ENCODE measurements at places on chromosomes 7 and 10.

- peak; percentile 32 for DNase-seq
Measured at GRCh38 chr7:54802841-54803240, 43.8 kb upstream of the SEC61G start.

DNA sequence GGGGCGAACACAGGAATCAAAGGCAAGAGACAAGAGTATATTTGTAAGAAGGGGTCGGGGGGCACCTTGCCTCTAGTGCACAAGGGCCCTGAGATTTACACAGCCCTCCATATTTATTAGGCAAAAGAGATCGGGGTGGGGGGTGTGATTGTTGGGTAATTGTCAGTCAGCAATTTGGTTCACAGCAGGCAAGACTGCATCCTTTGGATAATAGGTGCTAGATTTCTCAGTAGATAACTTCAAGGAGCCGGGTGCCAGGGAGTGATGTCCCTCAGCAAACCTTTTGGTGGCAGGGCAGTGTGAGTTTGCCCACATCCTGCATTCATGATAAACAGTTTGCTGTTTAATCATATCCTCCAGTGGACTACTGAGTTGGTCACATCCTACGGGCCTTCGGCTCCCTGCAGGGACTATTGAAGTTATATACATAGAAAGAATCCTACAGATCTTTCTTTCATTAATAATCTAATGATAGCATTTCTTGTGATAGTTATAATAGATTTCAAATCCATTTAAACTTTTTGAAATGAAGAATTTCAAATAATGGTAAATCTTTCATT lies 178.5 kb downstream of the GNAI1 start:
- DNase-seq: no peak

- no peak for DNase-seq
Measured at GRCh38 chr10:13457958-13458686, 70.7 kb downstream of the BEND7 start.

DNA sequence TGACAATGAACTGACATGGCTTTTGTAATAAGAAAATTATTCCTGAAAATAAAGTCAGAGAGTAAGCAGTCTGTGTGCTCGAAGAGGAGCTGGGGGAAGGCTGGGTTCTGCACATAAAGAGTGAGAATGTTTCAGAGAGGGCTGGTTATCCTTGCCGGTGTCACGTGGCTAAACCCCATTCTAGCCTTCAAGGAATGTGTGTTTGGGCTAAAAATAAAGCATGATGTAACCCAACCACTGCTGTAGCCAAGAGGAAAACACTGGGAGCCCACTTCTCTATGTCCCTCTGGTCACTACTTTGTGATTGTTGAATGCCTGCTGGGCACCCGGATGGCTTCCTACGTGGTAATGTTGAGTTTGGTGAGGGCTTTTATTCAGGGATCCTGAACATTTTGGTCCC lies 23.5 kb downstream of the WDFY4 start:
- peak; percentile 33 for DNase-seq

DNA sequence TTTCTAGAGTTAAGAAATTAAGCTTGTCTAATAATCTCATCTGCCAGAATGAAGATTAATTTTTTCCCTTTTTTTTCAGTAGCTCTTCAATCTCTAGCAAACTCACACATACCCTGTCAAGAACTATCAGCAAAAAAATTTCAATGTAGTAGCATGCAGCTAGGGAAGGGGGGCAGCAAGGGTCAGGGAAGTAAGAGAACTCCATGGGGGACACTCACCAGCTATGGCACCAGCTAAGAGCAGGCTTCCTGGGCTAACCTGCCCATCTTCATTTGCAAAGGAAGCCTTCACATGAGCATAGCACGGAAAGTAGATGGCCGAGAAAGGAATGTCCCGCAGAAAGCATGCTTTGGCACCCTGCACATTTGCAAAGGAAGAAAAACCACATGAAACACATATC lies 190.4 kb downstream of the SLC25A13 start:
- no peak for DNase-seq

DNA sequence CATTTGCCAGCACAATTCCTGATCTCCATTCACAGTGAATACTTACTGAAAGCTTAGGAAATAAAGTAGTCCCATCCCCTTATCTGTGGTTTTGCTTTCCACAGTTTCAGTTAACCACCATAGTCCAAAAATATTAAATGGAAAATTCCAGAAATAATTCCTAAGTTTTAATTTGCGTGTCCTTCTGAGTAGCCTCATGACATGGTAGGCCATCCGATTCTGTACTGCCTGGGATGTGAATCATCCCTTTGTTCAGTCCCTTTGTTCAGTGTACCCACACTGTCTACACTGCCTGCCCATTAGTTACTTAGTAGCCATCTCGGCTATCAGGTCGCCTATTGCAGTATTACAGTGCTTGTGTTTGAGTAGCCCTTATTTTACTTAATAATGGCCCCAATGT lies 14.2 kb downstream of the RAB11FIP2 start:
- no peak for DNase-seq

Data from fibroblast of the aortic adventitia (primary cell).